Stimulated activated CD4-positive, alpha-beta T cell treated with anti-CD3 and anti-CD28 coated beads, TNF-alpha, amount 100 ng/mL, for 24 hours (primary cell): ENCODE measurements at places on chromosomes 7 and 10.

DNA sequence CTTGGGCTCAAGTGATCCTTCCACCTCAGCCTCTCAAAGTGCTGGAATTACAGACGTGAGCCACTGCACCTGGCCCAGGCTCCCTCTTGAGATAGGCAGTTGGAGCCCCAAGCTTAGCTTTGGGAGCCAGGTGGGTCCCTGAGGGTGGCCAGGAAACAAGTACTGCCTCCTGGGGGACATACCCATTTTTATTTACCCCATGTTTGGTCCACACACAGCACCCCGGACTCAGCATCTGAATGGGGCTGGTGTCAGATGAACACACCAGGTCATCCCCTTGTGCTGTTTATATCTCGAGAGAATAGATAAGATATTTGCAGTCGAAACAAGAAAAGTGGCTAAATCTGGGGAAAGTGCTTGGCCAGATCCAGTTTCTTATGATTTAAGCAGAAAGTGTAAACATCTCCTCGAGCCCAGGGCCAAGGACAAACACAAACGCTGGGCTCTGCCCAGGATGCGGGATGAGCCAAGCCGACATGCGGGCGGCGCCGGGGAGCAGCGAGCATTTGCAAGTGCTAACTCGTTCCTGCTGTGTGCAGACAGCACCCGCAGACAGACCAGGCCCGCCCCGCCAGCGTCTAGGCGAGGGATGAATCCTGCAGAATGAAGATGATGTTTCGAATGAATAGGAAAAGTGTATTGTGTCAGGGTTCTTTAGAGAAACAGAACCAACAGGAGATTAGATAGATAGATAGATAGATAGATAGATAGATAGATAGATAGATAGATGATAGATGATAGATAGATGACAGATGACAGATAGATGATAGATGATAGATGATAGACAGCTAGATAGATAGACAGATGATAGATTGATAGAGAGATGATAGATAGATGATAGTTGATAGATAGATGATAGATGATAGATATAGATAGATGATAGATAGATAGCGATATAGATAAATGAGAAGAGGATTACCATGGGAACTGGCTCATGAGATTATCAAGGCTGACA is 44.4 kb upstream of the OCM2 start:
- no peak for DNase-seq

- no peak for DNase-seq
These were observed 3.2 kb downstream of the PSMG3 start for GRCh38 chr7:1566687-1567048.

DNA sequence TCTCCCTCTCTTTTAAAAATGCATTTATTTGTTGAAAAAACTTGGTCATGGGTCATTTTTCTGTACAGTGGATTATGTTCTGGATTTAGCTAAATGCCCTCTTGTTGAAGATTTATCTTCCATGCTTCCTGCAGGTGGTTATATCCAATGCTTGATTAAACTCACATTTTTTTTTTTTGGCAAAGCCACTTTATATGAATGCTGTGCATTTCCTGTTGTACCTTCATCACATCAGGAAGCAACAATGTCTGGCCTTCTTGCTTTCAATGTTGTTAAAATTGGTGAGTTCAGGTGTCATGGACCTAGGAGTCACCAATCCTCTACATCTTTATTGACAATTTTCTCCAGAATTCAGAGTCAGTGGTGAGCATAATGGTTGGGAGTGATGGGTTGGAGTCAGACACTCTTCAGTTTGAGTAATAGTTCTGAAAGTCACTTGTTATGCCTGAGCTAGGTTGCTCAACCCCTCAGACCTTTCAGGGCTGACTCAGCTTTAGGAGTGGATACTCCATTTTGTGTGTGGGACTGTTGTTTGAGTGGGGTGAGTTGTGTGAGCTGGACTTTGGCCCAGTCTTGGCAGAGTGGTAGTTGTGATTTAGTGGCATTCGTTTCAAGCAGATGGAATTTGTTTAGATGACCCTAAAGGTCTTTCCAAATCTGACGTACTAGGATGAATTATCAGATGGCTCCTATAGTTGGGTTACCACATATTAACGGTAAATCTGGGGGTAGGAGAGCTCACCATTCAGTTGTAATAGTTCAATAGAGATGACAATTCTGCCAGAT is 213.5 kb upstream of the ZNF32 start:
- DNase-seq, result no peak

- DNase-seq, result no peak
These were observed 19.6 kb upstream of the CNTNAP2 start for GRCh38 chr7:146096994-146097393.

GRCh38 chr7:112206991-112207592 is 597 bp downstream of the ZNF277 start:
- no peak for DNase-seq

- DNase-seq, result no peak
These were observed 61.5 kb upstream of the GDF10 start for GRCh38 chr10:47238331-47239095.

- no peak for DNase-seq
These were observed 2.7 kb upstream of the JCAD start for GRCh38 chr10:30062090-30062489.

DNA sequence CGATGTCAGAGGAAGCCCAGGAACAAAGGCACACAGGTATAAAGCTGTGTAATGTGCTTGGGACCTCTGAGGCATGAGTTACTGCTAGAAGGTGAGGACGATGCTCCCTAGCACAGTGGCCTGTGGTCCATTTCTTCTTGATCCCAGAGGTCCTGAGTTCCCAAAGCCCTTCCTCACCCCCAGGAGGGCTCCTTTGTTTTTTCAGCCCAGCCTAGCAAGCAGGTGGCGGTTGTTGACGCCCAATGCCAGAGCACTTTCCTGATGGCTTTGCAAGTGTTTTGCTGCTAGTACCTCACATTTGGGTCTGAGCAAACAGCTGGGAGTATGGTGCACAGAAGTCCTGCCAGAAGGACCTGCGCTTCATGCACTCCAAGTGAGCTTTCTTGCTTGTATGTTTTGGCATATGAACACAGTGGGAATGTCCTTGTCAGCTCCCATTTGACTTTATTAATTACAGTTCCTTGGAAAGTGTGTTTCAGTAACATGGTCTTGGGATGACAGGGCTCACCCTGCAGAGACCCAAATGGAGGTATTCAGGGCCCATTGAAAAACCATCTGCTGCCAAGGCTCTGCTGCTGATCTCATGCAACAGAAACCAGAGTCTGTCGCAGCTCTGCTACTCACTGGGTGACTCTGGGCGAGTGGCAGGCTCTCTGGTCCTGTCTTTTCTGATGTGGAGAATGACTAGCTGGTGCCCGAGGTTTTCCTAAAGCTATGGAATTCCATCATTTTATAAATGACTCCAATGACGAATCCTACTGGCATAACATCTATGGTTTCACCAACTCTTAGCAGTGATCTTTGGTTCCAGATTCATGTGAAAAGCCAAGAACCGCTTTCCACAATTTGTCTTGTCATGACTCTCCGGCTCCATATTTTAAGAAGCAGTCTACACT is 134.9 kb downstream of the ARID5B start:
- no peak for DNase-seq

GRCh38 chr10:103021900-103022293 is 103.8 kb downstream of the CNNM2 start:
- DNase-seq, result no peak

GRCh38 chr10:116637830-116638229 is 17.1 kb downstream of the PNLIPRP2 start:
- no peak for DNase-seq

DNA sequence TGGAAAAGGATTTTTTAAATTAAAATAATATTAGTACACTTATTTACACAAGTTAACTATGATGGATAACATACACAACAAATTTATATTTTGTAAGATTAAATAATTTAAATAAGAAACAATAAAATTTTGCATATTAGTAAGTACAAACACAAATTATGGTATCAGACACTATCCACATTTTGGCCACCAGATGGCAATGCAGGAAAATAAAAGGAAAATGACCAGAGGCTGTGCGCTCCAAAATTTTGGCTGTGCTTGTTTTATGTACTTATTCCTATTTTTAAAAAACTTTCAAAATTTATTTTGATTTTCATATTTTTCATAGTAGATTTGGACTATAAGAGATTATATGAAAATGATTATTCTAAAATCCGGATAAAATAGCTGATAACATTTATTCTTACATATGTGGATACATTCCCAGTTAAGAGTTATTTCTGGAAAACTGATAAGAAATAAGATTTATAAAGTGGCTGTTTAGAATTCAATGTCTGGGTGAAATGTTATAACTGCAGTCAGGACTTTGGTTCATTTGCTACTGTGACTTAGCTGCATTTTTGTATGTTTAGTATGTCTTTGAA is 274.7 kb upstream of the HGF start:
- DNase-seq, result no peak

DNA sequence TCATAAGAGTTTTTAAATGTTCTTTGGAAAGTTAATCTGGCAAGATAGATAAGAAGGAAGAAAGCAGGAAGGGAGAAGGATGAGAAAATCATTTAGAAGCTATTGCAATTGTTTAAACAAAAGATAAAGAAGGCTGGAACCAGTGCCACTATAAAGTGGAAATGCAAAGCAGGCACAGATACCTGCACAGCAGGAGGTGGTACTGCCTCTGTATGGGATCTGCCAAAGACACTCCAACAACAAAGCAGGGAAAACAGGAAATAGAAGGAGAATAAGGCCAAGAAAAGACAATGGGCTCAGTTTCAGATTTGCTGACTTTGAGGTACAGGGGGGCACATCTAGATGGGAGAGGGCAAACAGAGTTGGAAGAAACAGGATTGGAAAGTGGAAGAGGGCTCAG is 138.6 kb downstream of the PPP1R17 start:
- no peak for DNase-seq

DNA sequence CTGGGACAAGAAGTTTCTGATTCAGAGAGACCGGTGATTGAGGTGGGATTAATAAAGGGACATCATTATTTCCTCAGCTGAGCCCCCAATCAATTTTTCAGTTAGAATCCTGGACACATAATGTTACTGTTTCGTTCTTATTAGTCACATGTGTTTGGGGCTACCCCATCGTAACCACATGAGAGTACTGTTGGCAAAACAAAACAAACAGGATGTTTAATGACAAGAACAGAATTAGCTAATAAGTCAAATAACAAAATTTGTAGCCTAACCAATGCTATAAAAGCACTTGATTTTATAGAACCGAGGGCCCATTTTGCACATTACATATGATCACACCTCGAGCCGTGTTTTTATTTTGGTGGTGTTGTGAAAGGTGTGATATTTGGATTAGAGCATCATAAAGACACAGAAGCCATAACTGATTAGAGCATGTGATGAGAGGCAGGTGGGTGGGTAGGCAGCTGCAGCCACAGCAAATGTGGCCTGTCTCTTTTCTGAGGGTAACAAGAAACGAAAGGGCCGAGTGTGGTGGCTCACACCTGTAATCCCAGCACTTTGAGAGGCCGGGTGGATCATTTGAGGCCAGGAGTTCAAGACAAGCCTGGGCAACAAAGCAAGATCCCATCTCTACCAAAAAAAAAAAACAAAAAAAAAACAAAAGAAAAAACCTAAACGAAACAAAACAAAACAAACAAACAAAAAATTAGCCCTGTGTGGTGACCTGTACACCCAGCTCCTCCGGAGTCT is 1.8 kb upstream of the VWC2 start:
- no peak for DNase-seq

DNA sequence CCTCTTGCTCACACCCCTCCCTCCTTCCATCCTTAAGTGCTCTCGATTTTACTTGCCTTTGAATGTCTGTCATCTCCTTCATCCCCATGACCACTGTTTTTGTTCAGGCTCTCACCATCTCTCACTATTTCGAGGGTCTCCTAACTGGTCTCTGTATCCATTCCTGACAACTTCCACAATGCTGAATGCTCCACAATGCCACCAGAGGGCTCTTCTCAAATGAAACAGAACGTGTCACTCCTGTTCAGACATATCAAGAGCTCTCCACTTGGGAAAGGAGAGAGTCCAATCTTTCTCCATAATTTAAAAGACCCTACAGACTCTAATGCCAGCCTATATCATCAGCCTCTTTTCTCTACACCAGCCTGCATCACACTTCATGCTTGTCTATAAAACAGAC is 9.0 kb upstream of the SLC13A1 start:
- no peak for DNase-seq

GRCh38 chr10:106242301-106242700 is 922.2 kb downstream of the SORCS1 start:
- DNase-seq, result no peak
